Stimulated activated CD4-positive, alpha-beta T cell treated with anti-CD3 and anti-CD28 coated beads, Interleukin-1b, Interleukin-23, amount 100 ng/mL, for 1 hour (primary cell): ENCODE measurements at places on chromosomes 5 and 9.

DNA sequence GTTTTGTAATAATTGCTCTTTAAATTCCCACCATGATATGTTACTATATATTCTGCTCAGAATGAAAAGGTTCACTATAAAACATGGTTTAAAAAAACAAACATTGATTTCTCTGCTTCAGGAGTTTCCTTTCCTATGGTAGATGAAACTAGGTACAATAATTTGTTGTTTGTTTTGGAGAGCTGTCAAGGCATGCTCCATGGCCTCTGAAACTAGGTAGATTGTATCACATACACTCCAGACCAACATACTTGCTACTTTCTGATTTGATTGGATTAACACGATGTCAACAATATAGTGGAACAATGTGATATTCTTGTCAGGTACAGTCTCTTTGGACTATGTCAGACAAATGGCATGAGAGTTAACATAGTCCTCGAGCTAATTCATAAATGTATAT is 452.7 kb upstream of the CDH9 start:
- DNase-seq = no peak

GRCh38 chr9:133032171-133032570 is 1.4 kb downstream of the GTF3C5 start:
- DNase-seq = no peak

DNA sequence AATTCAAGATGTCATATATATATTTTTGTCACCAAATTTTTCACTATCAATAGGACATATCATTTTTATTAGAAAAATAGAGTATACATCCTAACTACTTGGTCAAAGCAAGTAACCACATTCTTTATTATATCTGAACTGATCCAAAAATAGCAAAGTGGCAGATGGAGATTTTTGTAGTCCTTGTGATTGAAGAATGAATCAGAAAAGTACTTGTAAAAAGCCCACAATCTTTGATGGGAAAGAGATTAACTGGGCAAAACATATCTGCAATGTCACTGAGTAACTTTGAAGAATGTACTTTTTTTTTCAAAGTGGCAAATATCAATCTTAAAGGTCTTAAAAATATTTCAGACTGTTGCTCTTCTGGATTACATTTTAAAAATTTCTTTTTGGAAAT is 1040.6 kb upstream of the SEMA6A start:
- no peak for DNase-seq

- no peak for DNase-seq
Measured at GRCh38 chr9:131618071-131618479, 72.8 kb downstream of the PRRT1B start.

- no peak for DNase-seq
Measured at GRCh38 chr5:69001627-69002026, 92.2 kb upstream of the SLC30A5 start.

DNA sequence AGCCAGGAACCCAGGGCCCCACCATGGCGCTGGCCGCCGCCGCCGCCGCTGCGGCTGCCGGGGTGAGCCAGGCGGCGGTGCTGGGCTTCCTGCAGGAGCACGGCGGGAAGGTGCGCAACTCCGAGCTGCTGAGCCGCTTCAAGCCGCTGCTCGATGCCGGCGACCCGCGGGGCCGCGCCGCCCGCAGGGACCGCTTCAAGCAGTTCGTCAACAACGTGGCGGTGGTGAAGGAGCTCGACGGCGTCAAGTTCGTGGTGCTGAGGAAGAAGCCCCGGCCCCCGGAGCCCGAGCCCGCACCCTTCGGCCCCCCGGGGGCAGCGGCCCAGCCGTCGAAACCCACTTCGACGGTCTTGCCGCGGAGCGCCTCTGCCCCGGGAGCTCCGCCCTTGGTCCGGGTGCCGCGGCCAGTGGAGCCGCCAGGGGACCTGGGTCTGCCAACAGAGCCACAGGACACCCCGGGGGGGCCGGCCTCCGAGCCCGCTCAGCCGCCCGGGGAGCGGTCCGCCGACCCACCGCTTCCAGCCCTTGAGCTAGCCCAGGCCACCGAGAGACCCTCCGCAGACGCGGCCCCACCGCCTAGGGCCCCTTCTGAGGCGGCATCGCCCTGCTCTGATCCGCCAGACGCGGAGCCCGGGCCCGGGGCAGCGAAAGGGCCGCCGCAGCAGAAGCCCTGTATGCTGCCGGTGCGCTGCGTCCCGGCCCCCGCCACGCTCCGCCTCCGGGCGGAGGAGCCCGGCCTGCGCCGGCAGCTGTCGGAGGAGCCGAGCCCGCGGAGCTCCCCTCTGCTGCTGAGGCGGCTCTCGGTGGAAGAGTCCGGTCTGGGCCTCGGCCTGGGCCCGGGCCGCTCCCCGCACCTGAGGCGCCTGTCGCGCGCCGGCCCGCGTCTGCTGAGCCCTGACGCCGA is 749 bp downstream of the SOWAHA start:
- no peak for DNase-seq

- no peak for DNase-seq
Measured at GRCh38 chr5:6652025-6652424, 18.8 kb downstream of the SRD5A1 start.

- DNase-seq = no peak
Measured at GRCh38 chr5:159414021-159414420, 83.7 kb upstream of the IL12B start.

DNA sequence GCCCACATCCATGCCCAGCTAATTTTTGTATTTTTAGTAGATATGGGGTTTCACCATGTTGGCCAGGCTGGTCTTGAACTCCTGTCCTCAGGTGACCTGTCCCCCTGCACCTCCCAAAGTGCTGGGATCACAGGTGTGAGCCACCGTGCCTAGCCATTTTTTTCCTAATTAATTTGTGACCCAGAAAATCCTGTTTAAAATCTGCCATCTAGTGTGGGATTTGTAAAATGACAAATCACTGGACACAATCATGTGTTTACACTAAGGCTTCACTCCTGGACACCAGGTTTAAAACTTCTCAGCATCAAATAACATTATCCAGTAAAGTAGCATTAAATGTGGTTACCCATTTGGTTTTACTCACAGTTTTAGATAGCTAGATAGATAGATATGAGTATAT is 18.6 kb upstream of the KDM4C start:
- DNase-seq = no peak

DNA sequence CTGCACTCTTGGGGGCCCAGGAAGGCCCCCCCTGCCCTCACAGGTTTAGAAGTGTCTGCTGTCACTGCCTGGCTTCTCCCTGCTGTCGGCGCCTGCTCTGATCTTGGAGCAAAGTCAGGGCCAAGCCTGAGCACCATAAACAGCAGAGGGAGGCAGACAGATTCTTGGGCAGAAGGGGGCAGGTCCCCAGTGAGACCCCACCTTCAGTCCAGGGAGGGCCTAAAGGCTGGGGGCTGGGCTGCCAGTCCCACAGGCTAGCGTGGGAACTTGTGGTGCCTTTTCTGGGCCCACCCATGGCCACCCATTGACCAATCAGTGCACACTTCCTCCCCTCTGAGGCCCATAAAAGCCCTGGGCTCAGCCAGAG is 124.0 kb downstream of the OLFM1 start:
- DNase-seq = no peak

DNA sequence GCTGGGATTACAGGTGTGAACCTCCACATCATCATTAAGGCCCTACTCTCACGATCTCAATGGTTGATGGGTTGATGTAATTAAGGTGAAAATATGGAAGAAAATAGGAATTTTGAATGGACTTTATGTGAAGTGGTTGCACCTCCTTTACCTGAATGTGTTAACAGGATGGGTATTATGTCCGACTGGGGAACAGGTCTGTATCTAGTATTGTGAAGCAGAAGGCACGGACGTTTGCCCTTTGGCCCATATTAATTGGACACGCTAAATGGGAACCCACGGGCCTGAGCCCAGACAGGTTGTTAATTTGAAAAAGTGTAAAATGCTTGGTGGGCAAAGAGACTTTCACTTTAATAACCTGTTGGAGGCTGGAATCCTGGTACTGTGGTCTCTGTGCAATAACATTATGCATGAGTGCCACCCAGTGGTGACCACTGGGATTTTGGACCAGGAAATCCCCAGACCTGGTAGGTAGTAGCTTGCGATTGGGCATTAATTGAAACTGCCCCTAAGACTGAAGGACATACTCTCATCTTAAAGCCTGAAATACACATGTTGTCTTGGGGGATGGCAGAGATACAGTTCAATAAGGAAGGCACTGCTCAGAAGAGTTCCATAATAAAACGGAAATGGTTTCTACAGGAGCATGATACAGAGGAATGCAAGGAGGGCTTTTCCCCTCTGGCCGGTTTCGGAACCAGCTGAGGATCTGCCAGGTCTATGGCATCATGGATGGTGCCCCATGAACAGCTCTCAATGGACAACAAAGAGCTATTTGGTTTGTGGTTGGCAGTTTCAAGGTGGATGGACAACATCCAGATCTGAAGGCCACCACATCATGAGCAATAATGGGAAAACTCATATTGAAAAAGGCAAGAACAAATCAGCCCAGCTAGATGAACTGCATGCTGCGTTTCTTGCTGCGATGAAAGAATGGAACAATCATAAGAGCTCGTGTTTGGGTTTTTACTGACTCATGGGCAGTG is 26.2 kb upstream of the BICD2 start:
- peak; percentile 41 for DNase-seq
